H9 (cell line): ENCODE measurements at places on chromosomes 6 and 20. TPM values are rescaled to one million over a fixed set of nuclear protein-coding genes. Genes with fewer than 3 reads are reported as not detected.

Gene HSP90AB1
- total RNA-seq, result 1,986 and 2,056 TPM in 2 replicates

Gene KHDC1
- 7.7 and 7.8 TPM in 2 replicates for total RNA-seq

DNA sequence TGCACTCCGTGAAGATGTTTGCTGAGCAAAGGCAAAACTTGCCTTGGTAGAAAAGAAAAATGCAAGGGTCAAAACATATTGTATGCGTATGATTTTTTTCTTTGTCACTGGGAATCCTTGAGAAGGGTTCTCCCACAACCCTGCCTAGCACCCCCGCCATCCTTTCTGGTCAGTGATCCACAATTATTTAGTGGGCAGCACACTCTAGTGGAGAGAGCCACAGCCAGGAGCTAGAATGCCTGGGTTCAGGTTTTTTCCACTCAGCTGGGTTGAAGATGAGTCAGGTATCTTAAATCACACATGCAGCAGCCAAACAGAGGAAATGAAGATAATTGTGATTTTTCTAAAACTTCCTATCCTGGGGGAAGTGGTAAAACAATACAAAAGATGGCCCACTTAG, 243.1 kb downstream of the PKHD1 start:
- no peak for DNase-seq

Gene C20orf204
- 1.3 and 2.2 TPM in 2 replicates for total RNA-seq
